ENCODE measurements at places on chromosomes 16 and 17.

DNA sequence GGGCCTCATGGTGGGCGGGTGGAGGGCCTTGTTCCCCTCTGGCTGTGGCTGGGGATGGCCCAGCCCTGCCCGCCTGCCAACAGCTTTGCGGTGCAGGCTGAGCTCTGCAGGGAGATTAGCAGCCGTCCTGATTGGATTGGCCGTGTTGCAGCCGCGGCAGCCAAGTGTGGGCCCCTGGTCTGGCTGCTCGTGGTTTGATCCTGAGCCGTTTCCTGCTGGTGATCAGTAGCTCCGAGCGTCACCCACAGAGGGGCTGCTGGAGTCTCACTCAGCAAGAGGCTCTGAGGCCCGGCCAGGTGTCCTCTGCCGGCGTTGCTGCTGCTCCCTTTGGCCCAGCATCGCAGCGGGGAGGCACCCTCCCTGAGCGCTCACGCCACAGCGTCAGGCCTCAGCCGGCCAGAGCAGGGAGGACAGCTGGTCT, 32.5 kb downstream of the BAIAP2 start:
- DNase-seq: no peak

- DNase-seq: no peak
These were observed 8.6 kb upstream of the NFATC3 start for GRCh38 chr16:68076560-68076959.

- DNase-seq: peak; percentile 80
These were observed at the start of gene BLMH for GRCh38 chr17:30291543-30292285. TSS of gene BLMH (minus strand) at chr17:30291944. CDS start at chr17:30291819, 125 bp downstream.

- DNase-seq: peak; percentile 69
These were observed 2.7 kb downstream of the FHOD1 start for GRCh38 chr16:67244387-67245185.

DNA sequence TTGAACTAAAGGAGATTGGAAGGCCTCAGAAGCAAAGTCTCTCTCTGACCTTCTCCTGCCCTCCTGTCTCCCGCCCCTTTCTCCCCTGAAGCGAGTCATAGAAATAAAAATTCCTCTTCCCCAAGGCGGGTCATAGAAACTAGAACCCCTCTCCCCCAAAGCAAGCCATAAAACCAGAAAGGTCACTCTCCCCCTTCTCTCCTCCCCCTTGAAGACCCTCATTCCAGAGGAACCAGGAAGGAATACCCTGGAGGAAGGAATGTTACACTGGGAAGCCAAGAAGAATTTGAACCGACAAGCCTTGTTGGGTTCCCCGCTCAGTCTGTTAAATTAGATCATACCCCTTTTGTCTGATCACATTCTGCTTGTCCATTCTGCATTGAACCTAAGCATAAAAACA, 2.7 kb upstream of the GJC1 start:
- DNase-seq: no peak
